Astrocyte of the hippocampus (primary cell): ENCODE measurements at places on chromosomes 3 and 15.

DNA sequence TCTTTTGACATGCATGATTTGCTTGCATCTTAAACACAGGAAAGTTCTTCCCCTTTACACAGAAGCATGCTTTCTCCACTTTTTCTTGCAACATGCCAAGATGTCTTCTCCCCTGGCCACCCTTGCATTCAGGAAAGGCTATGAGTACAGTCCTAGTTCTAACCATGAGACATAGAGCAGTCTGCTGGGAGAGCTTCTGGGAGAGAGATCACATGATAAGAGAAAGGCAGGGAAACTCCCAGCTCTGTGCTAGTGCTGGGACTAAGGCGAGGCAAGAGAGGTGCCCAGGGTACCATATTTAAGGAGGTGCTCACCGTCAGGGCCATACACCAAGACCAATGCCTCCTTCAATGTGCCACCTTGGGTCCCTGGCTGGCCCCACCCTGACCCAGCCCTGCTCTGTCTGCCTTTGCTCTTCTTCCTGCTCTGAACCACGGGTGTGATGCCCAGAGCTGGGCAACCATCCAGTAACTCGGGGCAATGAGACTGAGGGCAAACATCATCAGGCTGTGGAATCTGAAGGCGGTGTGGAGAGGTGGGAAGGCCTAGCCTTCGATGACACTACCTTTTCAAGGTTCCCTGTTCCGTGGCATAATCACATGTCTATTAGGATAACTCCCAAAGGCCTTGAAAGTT lies 77.4 kb upstream of the PRR20G start:
- no peak for DNase-seq

GRCh38 chr3:157624801-157625200 lies 121.6 kb upstream of the VEPH1 start:
- no peak for DNase-seq

DNA sequence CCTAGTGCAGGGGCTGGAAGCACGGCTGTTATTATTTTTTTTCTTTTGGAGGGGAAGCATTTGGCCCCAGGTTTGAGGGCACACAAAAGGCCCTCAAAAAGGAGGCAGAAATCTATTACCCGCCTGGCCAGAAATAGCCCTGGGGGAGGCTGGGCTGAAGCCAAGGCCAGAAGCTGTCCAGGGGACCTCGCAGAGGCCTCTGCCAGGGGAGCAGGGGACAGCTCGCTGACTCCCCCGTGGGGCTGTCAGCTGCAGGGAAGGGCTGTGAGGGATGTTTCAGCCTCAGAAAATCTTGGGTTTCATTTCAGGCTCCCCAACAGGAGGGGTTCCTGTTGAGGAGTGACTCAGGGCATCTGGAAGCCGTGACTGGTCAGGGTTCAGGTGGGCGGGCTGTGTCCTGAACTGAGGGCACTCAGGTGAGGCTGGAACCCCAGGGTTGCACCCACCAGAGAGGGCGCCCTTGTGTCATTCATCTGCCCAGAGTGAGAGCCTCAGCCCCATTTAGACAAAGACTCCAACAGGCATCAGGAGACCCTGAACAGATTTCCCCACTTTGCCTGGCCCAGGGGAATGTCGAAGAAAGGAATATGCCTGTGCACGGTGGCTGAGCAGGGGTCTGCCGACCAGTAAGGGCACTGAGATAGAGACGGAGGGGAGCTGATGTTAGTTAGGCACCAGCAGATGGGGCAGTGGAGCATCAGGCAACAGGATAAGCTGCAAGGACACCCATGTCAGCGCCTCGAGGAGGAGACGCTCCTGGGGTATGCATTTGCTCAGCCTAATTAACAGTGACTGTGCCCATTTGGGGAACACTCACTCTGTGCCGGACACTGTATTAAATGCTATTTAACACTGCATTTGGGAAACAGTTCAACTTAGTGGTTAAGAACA lies 43.5 kb upstream of the SLC6A11 start:
- DNase-seq, result peak; percentile 28

- no peak for DNase-seq
These were observed 678 bp upstream of the TFG start for GRCh38 chr3:100708644-100708988.

- DNase-seq, result peak; percentile 35
These were observed 392.8 kb downstream of the TIGIT start for GRCh38 chr3:114686621-114687020.

- peak; percentile 64 for DNase-seq
These were observed 624 bp downstream of the BRK1 start for GRCh38 chr3:10116138-10116460.

DNA sequence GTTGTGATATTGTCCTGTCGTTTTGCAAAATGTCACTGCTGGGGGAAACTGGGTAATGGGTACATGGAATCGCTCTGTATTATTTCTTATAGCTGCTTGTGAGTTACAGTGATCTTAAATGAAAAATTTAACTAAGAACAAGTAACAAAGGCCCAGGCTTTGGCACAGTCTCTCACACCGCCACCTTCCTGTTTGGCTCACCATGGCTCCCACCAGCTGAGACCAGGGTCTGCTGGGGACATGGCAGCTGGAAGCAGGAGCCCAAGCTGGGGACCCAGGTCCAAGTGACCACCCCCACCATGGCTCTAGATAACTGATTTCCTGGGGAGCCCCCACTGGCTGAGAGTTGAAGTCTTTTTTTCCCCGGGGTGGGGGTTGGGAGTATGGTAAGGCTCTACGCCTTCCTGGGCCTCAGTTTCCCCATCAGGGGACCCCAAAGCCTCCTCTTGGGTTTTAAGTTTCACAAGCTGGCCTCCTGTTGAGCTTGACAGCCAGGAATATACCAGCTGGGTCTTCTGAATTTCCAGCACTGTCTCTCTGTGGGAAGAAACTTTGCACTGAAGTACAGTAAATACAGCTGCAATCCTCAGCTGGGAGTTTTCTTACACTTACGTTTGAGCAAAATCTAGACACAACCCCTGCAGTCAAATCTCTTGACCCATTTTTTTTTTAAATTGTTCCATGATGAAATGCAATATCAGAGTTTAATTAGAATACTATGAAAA lies 26.1 kb downstream of the ABTB1 start:
- DNase-seq, result no peak

DNA sequence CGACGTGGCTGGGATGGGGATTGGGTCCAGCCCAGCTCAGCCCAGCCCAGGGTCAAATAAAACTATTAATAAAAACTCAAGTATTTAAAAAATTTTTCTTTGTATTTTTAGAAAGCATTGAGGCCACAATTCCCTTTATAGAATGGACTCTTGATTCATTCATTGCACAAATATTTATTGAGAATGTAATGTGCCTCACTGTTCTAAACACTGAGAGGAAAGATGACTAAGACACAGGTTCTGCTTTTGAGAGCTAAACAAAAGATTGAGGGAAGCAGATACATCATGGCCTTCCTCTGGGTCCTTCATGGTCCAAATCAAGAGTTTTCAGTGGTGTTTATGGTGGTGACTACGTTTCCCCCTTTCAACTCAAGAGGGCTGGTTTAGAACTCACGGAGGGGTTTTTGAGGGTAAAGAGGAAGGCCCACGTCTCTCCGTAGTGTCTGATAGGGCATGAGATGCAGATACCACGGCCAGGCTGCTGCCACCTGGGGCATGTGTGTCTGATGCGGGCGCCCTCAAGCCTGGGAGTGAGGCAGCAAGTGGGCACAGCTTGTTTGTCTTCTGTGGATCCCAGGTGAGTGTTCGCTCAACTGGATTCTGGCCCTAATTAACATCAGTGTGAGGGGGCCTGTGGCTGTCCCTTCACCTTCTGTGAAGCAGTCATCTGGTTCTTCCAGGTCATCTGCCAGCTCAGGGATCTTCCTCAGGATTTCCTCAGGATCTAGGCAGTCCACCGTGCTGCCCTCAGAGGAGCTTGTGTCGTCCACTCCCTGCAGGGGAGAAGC lies 73.5 kb upstream of the SCN5A start:
- DNase-seq, result peak; percentile 19

- DNase-seq, result no peak
These were observed 881.5 kb downstream of the VGLL3 start for GRCh38 chr3:86109434-86109833.

DNA sequence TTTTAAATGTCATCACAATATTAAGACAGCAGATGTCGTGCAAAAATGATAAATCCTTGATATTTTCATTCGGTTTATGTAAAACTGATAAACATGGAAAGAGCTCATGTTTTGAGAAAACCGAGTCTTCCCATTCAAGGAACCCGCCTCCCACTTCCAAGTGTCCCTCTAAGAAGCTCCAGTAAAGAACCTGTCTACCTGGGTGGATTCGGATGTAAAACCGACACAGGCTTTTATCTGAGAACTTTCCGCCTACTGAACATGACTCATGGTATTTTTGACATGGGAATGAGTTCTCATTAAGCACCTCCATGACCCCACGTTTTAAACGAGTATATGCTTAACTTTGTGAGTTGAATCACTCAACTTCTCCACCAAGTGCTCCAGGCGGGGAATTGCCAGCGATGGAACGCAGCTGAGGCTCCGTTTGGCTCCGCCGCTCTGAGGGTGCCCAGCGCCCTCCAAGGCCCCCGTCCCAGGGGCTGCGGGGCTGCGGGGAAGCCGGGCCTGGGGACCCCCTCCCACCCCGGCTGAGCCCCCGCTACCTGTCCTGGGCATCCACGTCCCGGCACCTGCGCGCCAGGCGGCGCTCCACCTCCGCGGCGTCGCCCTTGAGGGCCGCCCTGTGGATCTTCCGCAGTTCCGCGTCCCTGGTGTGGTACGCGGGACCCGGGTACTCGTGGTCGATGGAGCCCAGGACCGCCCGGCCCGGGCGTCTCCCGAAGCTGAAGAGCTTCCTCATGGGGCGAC lies 119.9 kb downstream of the LMLN start:
- DNase-seq, result peak; percentile 28

DNA sequence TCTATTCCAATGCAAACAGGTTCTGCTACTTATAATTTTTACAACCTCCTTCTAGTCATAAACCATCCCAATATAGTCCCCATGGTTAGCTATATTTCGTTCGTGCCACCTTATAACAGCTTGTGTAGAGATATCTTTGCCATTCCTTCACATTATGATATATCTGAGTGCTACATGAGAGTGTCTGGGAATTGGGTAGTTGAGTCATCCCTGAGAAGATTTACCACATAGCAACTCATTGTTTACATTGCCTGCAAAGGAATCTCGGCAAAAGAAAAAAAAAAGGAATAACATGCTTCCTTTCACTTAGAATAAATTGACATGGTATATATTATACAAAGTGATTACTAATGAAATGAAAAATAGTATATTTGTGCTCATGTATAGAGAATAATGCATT lies 86.0 kb upstream of the VGLL3 start:
- peak; percentile 66 for DNase-seq

GRCh38 chr3:5073374-5074085 lies 48.6 kb upstream of the ARL8B start:
- DNase-seq, result no peak

GRCh38 chr15:42101861-42102260 lies 7.5 kb upstream of the PLA2G4D start:
- DNase-seq, result peak; percentile 28

GRCh38 chr3:47949979-47950378 lies 66.2 kb downstream of the MAP4 start:
- DNase-seq, result no peak

- DNase-seq, result no peak
These were observed 12.4 kb downstream of the ZNF710 start for GRCh38 chr15:90013503-90013937.

DNA sequence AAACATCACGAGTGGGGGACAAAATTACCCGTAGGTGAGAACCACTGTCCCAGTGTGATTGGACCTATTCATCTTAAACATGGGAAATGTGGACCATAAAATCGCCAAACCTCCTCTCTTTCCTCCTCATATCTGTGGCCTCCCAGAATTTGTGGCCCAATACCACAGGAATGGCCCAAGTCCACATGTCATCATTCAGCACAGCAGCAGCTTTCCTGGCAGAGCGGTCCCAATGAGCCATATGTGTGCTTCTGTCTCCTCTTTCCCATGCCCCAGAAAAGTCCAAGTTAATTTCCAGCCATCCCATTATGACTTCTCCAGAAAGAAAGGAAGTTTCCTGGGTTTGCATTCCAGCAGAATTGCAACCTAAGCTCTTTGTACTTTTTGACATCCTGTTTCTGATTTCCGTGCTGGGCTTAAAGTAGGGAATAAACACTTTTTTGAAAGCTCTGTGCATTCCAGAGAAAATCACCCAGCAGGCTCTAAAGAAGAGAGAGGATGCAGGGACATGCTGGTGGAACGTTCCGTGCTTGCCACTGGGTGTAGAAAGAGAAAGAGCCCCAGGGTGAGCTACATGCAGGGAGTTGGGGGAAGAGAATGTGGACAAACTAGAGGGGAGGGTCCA lies 259.4 kb upstream of the PROK2 start:
- peak; percentile 35 for DNase-seq

DNA sequence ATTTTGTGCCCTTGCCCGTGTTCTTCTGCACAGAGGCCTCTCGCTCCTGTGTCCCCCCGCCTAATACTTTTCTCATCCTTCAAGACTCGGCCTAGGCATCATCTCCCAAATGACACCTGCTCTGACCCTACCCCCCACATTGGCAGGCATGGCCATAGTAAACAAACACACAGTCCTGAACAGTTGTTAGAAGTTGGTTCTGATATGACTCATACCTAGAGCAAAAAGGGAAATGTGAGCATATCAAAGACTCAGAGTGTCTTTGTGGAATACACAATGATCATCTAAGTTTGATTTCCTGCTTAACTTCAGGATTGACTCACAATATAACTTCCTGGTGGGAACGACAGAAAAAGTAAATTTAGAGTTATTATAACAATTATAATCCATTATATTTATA lies 120.5 kb downstream of the POLR2M start:
- DNase-seq, result no peak

- no peak for DNase-seq
These were observed 105.3 kb upstream of the ZPLD1 start for GRCh38 chr3:102329561-102329960.

DNA sequence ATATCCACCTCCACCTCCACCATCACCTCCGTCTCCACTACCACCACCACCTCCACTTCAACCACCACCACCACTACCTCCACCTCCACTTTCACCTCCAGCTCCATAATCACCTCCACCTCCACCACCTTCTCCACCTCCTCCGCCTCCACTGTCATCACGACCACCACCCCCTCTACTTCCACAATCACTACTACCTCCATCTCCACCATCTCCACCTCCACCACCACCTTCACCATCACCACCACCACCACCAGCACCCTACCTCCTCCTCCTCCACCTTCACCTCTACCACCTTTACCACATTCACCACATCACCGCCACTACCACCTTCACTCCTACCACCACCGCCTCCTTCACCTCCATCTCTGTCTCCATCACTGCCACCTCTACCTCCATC lies 435.7 kb downstream of the MCTP2 start:
- no peak for DNase-seq

GRCh38 chr3:47411696-47412452 lies 31.1 kb downstream of the PTPN23 start:
- no peak for DNase-seq

GRCh38 chr3:122992676-122993075 lies 34.9 kb downstream of the SEMA5B start:
- DNase-seq, result no peak

GRCh38 chr15:93467337-93467736 lies 378.3 kb upstream of the RGMA start:
- DNase-seq, result peak; percentile 78
